Activated T-helper 1 cell treated with anti-CD3 and anti-CD28 coated beads, Interleukin-12 subunit alpha, Interleukin-12 subunit beta, Interleukin-2, Interleukin-4 antibody, amounts not matched to agents 30 ng/mL and 10 ng/mL and 1 ng/mL, durations not matched to agents 14 hours and 24 hours and 36 hours (primary cell): ENCODE measurements at places on chromosomes 1 and 21. TPM values are rescaled to one million over a fixed set of nuclear protein-coding genes. Genes with fewer than 3 reads are reported as not detected.

DNA sequence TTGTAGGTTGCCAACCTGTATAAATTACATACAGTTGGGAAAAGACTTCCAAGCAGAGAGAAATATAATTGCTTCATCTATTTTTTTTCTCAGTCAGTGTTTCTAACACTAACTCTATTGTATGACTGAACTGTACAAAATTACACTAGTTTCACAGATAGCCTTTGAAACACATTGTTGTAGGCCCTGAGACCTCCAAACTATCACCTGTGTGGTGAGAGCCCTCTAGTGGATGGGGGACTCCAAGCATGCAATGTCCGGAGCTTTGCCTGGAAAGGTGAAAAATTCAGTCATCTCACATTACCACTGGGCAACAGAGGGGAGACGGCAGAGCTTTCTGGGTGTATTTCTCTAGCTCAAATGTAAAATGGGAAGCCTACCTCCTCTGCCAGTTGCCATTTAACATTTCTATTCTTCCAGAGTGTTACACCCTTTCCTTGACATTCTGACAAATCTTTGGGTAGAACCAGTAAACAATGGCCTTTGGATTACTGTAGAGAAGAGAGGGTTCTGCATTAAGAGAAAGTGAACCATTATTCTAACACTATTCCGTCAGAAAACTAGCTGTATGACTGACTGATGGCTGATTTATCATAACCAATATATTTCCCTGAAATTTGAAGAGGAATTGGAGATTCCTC lies 212.2 kb downstream of the LYPLAL1 start:
- no peak for DNase-seq

DNA sequence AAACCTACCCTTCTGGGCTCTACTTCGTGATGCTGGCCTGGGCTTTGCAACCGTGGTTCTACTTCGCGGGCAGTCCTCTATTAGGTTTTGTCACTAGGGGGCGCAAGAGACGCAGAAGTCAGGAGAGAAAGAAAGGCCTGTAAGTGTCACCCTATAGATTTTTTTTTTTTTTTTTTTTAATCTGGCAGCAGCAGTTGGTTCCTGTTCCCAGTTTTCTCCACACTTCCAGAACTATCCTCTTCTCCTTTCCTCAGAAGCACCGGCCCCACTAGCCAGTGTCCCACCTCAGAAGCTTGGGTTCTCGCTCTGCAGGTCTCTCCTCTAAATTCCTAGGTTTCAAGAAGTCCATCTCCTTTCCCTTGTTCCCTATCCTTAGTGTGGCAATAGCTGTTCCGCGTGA lies 9.1 kb upstream of the LCE2D start:
- DNase-seq, result peak; percentile 35

GRCh38 chr1:81559662-81560350 lies 240.9 kb upstream of the ADGRL2 start:
- DNase-seq, result no peak

CD5L gene
- not detected in 2 replicates for total RNA-seq

- no peak for DNase-seq
These were observed 24.2 kb downstream of the KCNA10 start for GRCh38 chr1:110494522-110495406.

CLCA2 gene
- total RNA-seq, result not detected in 2 replicates

- DNase-seq, result no peak
These were observed 917 bp downstream of the RAP1A start for GRCh38 chr1:111620441-111620971.

DNA sequence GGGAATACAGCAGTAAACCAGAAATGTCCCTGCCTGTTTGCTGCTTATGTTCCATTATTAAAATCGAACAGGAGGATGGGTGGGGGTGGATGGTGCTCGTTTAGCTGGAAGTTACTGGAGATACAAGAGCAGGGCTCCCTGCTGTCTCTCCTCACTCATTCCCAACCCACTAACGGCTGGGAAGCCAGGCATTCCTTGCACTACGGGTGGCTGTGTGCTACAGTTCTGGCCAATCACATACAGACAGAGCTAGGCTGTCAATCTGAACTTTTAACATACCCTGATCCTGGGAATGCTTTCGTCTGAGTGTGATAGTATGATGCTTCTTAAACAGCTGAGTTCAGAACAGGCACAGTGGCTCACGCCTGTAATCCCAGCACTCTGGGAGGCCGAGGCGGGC lies 7.0 kb downstream of the SIPA1L2 start:
- no peak for DNase-seq

- DNase-seq, result no peak
These were observed 11.4 kb upstream of the CFAP126 start for GRCh38 chr1:161379071-161379470.

GRCh38 chr21:31684918-31685317 lies 25.4 kb downstream of the SOD1 start:
- DNase-seq, result no peak

GRCh38 chr21:42533306-42533962 lies 19.8 kb downstream of the SLC37A1 start:
- no peak for DNase-seq

- DNase-seq, result no peak
These were observed 9.1 kb upstream of the TMEM61 start for GRCh38 chr1:54971317-54971791.

GRCh38 chr1:43659212-43660166 lies 9.5 kb downstream of the KDM4A start:
- DNase-seq, result no peak

DNA sequence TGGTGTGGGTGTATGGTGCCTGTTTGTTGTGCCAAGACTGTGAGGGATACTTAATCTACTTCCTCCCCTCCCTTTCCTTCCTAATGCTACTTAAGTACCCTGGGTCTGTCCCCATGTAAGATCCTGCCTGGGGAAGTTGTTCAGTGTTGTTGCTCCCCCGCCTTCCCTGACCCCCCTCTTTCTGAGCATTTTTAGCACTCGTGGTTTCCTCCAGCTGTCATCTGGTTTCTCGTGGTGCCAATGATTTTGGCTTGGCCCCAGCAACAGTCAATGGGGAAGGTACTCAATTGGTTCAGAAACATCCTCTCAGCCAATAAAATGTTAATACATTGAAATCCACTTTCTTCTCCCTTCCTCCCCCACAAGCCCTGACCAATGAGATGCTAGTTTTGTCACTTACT lies 8.0 kb upstream of the B4GALT3 start:
- DNase-seq, result peak; percentile 74

- no peak for DNase-seq
These were observed 79.1 kb downstream of the POFUT2 start for GRCh38 chr21:45208627-45208951.

COX20 gene
- 27.4 and 27.6 TPM in 2 replicates for total RNA-seq

WDR64 gene
- not detected in 2 replicates for total RNA-seq

- DNase-seq, result no peak
These were observed 25.6 kb downstream of the LRRC41 start for GRCh38 chr1:46277658-46278373.

- DNase-seq, result no peak
These were observed 38.4 kb upstream of the FOXO6 start for GRCh38 chr1:41322835-41323234.

GRCh38 chr1:38061883-38062328 lies 15.3 kb upstream of the POU3F1 start:
- DNase-seq, result no peak

GRCh38 chr1:25104932-25105561 lies 127.3 kb downstream of the SYF2 start:
- DNase-seq, result no peak

DNA sequence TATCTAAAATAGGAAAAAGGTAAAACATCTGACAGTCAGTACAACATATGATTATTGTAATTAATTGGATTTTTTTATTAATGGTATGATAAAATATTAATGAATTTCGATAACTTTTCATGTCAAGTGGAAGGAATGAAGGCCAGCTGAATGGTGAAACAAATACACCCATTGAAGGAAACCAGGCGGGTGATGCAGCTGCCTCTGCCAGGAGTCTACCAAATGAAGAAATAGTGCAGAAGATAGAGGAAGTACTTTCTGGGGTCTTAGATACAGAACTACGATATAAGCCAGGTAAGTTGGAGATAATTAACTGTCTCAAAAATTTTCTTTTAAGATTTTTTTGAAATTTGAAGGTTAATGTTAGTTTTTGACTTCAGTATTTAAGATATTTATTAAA lies 3.2 kb downstream of the SON start:
- DNase-seq, result no peak

RXFP4 gene
- total RNA-seq, result 0.16 TPM in 1 of 2 replicates, not detected in the other

- no peak for DNase-seq
These were observed 6.6 kb downstream of the GLIS1 start for GRCh38 chr1:53732409-53732808.

DNA sequence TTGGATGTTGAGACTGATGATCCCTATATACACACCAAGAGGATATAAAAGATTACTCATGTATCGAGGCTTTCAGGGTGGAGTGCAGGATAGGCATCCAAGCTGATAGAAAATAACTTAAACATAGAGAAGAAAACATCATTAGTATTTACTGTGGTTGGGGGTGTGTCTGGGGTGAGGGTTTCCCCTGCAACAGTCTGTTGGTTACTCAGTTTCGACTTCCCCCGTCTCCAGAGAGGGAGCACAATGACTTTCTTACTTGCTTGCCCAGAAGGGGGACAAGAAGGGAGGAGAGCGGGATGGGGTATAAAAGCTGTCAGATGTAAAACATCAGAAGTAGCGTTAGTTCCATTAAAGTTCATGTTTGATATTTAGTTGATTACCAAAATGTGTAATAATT lies 717.4 kb upstream of the ZP4 start:
- no peak for DNase-seq

DNA sequence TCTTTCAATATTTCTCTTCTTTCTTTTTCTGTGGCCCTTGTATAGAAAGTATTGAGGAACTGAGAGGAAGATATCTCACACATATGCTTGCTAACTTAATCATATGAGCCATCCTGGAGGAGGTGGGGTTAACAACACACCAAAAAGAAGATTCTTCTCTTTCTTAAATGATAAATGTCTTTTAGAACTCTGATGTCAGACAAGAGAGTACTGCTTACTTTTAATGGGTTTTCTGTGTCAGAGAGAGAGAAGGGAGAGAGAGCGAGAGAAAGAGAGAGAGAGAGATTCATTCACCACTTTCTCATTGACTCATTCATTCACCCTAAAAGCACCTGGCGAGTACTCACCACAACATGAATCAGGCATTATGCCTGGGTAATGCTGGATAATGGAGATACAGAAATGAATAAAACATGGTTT lies 250.3 kb upstream of the SGIP1 start:
- DNase-seq, result peak; percentile 40

PADI3 gene
- not detected in 2 replicates for total RNA-seq

GRCh38 chr1:35600593-35600992 lies 27.5 kb downstream of the TFAP2E start:
- no peak for DNase-seq

DNA sequence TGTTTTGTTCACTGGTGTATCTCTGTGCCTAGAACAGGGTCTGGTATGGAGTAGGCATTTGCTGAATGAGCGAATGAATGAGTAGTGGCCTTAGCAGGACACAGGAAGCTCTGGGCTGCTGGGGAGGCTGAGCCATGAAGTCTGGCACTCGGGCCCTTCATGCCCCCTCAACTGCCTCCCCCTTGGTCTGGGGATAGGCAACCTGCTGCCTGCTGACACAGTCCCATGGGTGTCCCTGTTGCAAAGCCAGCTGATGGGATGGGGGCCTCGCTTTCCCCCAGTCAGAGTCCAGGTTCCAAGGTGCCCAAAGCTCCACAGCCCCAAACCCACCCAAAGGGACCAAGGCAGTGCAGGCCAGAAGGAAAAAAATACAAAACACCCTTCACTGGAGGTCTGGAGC lies 107.0 kb upstream of the CASZ1 start:
- no peak for DNase-seq

DNA sequence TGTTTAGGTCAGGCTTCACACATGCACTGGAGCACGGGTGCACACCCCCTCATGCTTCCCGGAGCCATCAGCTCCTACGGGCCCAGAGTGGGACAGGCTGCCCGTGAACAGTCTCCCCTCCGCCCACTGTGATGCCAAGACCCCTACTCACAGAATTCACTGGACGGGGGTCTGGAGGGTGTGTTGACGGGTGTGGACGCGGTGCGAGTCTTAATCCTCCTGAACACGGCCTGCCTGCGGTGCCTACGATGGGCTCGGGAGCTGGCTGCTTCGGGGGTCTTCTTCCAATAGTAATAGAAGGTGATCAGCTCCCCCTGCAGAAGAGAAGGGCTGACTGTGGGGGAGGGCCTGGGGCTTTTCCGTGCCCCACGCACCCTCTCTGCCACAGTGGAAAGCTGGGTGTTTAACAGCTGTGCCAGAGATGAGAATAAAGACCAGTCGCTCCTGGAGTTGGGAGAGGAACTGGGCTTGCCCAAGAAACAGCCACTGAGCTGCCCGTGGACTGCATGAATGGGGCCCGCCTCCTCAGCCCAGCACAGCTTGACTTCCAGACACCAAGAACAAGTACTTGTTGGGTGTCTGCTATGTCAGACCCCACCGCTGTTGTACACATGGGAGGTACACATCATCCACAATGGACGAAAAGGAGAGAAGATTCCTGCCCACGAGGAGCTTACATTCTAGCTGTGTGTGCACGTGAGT lies 47.9 kb downstream of the SLC45A1 start:
- no peak for DNase-seq

PLA2G2D gene
- not detected in 2 replicates for total RNA-seq

GRCh38 chr1:159992161-159992560 lies 38.1 kb upstream of the SLAMF9 start:
- no peak for DNase-seq

TMEM39B gene
- total RNA-seq, result 34.2 and 38.8 TPM in 2 replicates

LYST gene
- 144 and 145 TPM in 2 replicates for total RNA-seq

ELF3 gene
- 0.23 and 0.59 TPM in 2 replicates for total RNA-seq

DNA sequence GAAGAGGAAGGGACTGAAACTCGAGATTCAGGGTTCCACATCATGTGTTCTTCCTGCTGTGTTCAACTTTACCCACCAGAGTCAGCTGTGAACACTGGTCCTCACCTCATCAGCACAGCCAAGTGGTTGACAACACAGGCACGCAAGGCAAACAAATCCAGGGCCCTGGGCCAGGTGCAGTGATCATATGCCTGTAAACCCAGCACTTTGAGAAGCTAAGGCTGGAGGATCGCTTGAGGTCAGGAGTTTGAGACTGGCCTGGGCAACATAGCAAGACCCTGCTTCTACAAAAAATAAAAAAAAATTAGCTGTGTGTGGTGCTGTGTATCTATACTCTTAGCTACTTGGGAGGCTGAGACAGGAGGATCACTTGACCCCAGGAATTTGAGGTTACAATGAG lies 8.4 kb upstream of the XKR8 start:
- no peak for DNase-seq

DNA sequence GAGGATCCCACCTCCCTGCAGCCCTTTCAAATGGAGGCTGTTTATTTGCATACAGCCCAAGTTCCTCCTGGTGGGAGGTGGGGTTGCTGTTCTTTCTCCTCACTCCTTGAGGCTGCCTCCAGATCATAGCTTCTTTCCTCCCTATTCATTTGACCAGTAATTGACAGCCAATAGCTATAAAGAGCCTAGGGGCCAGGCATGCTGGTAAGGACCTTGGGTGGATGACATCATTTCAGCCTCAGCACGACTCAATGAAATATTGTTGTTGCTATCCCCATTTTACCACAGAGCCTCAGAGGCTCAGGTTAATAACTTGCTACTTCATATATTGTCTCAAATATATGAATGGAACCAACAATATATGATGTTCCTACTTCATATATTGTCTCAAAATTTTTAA lies 31.1 kb downstream of the ZSCAN20 start:
- DNase-seq, result no peak
